Astrocyte of the spinal cord (primary cell): ENCODE measurements at places on chromosomes 11 and 22.

GRCh38 chr11:111589886-111590499 is 12.3 kb upstream of the SIK2 start:
- no peak for DNase-seq

- no peak for DNase-seq
Observed at GRCh38 chr22:47421846-47422245, 659.4 kb downstream of the TBC1D22A start.

- DNase-seq, result peak; percentile 41
Observed at GRCh38 chr11:2582351-2582945, 117.3 kb downstream of the KCNQ1OT1 start.

- no peak for DNase-seq
Observed at GRCh38 chr11:771617-772204, 5.6 kb downstream of the GATD1 start.

DNA sequence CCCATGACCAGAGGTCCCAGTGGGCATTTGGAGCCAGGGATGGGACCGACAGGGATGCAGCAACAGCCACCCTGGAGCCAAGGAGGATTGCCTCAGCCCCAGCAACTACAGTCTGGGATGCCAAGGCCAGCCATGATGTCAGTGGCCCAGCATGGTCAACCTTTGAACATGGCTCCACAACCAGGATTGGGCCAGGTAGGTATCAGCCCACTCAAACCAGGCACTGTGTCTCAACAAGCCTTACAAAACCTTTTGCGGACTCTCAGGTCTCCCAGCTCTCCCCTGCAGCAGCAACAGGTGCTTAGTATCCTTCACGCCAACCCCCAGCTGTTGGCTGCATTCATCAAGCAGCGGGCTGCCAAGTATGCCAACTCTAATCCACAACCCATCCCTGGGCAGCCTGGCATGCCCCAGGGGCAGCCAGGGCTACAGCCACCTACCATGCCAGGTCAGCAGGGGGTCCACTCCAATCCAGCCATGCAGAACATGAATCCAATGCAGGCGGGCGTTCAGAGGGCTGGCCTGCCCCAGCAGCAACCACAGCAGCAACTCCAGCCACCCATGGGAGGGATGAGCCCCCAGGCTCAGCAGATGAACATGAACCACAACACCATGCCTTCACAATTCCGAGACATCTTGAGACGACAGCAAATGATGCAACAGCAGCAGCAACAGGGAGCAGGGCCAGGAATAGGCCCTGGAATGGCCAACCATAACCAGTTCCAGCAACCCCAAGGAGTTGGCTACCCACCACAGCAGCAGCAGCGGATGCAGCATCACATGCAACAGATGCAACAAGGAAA is 27.3 kb upstream of the L3MBTL2 start:
- DNase-seq, result no peak

GRCh38 chr11:91243051-91243450 is 981.6 kb upstream of the FAT3 start:
- peak; percentile 11 for DNase-seq

GRCh38 chr11:82864268-82864667 is 36.0 kb downstream of the PRCP start:
- DNase-seq, result peak; percentile 36

DNA sequence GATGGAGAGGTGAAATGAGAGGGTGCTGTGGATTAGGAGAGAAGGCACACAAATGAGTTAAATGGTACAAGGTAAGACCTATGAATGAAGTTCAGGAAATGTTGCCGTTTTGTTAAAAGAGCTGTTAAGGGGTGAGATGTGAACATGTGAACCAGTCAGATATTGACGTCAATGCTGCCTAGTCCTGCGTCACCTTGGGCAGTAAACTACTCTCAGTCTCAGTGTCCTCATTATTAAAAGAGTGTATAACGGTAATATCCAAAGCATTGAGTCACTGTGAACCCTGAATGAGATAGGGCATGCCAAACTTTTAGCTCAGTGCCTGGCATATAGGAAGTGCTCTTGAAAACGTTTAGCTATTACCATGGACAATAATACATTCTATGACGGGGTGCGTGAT is 32.4 kb upstream of the SORL1-AS1 start:
- no peak for DNase-seq

DNA sequence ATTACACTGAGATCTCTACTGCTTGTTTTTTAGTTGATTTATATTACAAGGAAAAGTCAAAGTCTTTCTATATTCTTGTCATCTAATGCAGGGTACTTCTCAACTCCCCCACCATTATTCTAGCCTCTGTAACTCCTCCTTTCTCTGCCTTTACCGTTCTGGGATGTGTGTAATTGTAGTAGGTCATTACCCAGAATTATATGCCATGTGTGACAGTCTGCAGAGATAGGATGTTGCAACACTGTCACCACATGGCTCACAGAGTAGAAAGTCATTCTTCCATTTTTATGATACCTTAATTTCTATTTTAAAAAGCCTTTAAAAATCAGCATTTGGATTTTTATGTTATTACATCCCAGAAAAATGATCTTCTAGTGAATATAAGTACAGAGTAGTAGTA is 32.7 kb downstream of the ZNF143 start:
- no peak for DNase-seq

GRCh38 chr11:126538071-126538470 is 182.6 kb downstream of the ST3GAL4 start:
- no peak for DNase-seq

DNA sequence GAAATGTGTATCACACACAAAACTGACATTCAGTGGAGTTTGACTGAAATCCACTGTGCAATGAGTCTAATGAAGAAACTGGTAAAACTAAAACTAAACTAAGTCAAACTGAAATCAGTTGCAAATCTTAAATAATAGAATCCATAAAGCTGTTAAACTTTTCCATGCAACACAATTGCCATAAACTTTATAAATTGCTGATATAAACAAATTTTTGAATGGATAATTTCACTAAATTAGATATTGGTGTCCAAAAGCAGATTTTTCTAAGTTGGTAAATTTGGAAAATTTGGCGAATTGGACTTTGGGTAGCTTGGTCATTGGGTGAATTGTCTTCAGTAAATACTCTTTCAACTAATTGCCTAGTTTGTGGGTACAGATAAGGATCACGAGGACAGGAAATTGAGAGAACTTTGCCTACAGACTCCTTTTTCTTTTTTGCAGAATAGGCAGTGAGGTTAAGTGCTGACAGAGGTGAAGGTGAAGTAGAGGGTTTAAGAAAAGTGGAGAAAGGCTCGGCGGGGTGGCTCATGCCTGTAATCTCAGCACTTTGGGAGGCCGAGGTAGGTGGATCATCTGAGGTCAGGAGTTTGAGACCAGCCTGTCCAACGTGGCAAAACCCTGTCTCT is 12.8 kb downstream of the MRPL17 start:
- no peak for DNase-seq

GRCh38 chr11:128231845-128232410 is 355.4 kb downstream of the ETS1 start:
- no peak for DNase-seq

DNA sequence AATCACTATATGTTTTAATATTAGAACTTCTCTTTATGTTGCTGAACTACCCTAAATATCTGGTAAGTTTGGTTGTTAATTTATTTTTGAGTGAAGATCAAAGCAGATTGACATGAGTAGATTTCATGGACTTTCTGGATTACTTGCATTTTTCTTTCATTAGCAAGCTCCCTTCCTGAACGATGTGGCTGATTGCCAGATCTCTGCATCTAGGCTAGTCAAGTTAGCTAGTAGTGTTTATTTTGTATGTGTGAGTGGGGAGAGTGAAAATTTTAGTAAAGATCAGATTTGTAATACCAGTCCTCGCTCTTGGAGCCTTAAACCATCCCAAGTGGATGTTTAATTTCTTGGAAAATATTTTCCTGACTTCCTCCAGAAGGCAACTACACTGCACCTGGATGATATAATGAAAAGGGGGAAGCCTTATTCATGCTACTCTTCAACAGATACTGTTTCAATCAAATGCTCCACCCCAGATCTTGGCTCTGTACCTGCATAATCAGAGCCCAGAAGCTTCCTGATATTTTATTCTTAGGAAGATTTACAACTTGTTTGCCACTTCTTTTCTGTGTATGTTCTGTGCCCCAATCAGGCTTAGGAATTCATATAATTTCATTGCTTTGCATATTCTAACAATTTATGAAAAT is 143.2 kb upstream of the GRIA4 start:
- DNase-seq, result peak; percentile 65

DNA sequence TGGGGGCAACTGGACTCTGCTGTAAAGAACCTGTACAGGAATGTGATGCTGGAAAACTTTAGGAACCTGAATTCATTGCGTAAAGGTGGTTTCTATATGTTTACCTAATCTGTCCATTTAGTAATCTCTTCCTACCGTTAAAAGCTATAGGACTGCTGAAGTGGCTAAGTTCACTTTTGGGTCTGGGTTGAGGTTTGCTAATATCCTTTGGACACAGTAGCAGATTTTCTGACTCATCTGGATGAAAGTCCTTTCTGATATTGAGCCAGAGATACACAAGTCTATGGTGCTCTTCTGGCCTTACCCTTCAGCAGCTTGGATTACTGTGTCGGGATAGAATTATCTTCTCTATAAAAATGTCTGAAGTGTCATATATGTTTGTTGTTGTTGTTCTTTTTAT is 16.9 kb downstream of the ZNF215 start:
- DNase-seq, result peak; percentile 43

DNA sequence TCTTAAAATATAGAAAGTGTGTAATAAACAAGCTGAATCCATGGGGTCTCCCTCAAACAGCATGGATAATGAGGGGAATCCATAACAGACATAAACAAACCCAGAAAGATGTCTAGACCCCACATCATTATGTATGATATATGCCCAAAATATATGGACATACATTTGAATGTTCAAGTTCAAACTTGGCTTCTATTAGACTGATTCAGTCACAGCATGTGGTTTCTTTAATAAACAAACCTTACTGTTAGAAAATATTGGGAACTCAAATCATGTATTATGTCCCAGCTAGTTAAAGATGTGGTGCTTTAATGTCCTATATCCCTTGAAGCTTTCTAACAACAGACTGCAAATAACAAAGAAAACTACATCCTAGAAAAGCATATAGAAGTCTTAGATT is 228.6 kb downstream of the SOX6 start:
- DNase-seq, result no peak

GRCh38 chr11:10291801-10292638 is 2.0 kb downstream of the SBF2 start:
- DNase-seq, result no peak

- DNase-seq, result no peak
Observed at GRCh38 chr22:23845265-23846080, 6.7 kb upstream of the DERL3 start.

- no peak for DNase-seq
Observed at GRCh38 chr11:116837231-116838091, at the start of gene APOA1. APOA1 (minus strand) TSS chr11:116837622; CDS start chr11:116837387, 235 bp downstream.

DNA sequence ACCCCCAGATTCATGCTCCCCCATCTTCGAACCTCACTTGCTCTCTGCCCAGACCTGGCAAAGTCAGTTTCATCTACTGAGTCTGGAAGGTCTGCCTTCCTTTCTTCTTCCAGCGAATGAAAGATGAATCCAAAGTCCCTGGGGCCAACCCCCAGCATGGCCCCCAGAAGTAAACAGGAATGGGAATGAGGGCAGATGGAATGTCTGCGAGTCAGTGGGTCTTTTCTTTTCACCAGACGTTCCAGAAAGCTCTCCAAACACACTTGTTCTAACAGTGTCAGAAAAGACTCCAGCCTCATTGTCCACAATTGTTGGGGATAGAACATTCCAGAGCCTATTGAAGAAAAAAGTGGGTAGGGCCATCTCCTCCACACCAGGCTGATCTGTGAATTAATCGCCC is 28.6 kb downstream of the RIBC2 start:
- no peak for DNase-seq

- DNase-seq, result no peak
Observed at GRCh38 chr22:37739611-37740049, 42.8 kb downstream of the TRIOBP start.

GRCh38 chr11:18722293-18722637 is 3.7 kb downstream of the IGSF22 start:
- DNase-seq, result no peak

DNA sequence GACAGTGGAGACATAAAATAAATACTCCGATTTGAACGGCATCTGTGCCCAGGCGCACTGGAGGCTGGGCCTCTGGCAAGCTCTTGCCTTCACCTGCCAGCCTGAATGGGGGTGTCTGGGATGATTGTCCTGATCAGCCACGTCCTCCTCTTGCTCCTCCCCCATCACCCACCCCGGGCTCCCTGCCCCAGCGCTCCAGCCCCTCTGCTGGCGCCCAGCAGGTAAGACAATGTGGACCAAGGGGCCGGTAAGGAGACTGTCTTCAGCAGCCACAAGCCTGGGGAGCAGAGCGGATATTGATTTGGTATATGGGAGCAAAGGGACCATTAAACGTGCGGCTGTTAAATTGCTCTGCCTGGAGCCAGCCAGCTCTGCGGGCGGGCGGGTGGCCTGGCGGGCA is 24.9 kb downstream of the WNT11 start:
- no peak for DNase-seq

DNA sequence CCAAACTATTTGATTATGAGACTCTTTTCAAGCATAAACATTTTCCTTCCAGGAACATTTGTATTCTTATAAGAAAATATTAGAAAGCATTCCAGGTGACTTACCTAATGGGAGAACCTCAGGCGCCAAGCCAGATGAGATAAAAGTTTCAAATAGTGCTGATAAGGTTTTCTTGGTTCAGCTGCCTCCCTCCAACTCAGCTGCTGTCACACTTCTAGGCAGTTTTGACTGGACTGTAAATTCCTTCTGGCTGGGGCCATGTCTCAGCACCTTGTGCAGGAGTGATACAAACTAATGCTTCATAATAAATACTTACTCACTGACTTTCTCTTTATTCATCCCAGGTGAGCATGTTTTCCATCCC is 131.1 kb downstream of the MED15 start:
- no peak for DNase-seq

DNA sequence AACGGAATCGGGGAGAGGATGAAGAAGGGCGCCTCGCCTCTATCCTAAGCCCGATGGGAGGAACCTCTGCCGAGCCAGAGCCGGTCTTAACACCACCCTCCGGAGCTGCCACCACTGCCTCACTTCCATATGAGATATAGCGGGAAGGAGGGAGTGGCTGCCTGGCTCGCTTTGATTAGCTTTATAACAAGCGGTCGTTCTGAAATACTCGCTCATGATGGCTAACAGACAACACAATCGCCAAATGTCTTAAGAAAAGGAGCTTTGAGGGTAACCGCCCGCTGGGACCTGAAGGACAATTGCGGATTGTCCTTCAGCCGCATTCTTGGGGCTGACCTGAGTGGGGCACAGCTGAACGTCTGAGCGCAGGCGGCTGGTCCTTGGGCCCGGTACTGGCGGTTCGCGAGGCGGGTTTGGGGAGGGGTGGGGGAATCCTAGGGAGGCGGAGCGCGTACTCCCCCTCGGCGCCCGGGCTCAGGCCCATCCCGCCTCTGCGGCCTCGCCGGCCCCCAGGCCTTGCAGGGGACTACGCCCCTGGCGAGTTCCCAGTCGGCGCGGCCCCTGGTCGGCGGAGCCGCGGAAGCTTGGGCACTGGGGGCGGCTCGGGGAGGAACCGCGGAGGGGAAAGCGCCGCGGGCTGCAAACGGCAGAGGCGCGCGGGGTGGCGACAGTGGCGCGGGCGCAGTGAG is at the start of gene PLAAT5:
Gene PLAAT5 (minus strand): TSS at position 617 of the 689 bp plus-strand sequence. CDS start 133 bp downstream, at position 484.
- no peak for DNase-seq

- no peak for DNase-seq
Observed at GRCh38 chr11:108538022-108538424, 39.8 kb upstream of the POGLUT3 start.

- no peak for DNase-seq
Observed at GRCh38 chr11:60314635-60315321, 12.3 kb upstream of the MS4A6E start.

GRCh38 chr11:14073849-14074476 is 111.4 kb downstream of the SPON1 start:
- DNase-seq, result no peak

- no peak for DNase-seq
Observed at GRCh38 chr11:23058656-23059055, 198.4 kb upstream of the CCDC179 start.
